Stimulated activated CD4-positive, alpha-beta T cell treated with anti-CD3 and anti-CD28 coated beads, Interleukin-4, amount 100 ng/mL, for 48 hours (primary cell): ENCODE measurements at places on chromosomes 1 and 21.

GRCh38 chr1:41282679-41283317 lies 40.7 kb upstream of the SCMH1 start:
- DNase-seq, result peak; percentile 16

- DNase-seq, result no peak
These were observed 10.1 kb downstream of the SLC6A9 start for GRCh38 chr1:44021156-44021555.

- DNase-seq, result no peak
These were observed 23.8 kb downstream of the SPSB1 start for GRCh38 chr1:9316512-9316911.

DNA sequence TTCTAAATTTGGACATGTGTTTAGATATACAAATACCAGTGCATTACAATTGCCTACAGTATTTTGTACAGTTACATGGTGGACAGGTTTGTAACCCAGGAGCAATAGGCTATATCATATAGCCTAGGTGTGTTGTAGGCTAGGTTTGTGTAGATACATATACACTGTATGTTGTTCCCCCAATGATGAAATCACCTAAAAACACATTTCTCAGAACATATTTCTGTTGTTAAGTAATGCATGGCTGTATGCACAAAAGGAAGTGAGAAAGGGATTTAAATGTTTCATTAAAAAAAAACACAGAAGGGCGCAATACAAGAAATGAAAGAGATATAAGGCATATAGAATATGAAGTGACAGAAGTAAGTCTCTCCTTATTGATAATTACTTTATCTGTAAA lies 32.0 kb downstream of the S100B start:
- no peak for DNase-seq
